ENCODE measurements at places on chromosomes 4 and X.

DNA sequence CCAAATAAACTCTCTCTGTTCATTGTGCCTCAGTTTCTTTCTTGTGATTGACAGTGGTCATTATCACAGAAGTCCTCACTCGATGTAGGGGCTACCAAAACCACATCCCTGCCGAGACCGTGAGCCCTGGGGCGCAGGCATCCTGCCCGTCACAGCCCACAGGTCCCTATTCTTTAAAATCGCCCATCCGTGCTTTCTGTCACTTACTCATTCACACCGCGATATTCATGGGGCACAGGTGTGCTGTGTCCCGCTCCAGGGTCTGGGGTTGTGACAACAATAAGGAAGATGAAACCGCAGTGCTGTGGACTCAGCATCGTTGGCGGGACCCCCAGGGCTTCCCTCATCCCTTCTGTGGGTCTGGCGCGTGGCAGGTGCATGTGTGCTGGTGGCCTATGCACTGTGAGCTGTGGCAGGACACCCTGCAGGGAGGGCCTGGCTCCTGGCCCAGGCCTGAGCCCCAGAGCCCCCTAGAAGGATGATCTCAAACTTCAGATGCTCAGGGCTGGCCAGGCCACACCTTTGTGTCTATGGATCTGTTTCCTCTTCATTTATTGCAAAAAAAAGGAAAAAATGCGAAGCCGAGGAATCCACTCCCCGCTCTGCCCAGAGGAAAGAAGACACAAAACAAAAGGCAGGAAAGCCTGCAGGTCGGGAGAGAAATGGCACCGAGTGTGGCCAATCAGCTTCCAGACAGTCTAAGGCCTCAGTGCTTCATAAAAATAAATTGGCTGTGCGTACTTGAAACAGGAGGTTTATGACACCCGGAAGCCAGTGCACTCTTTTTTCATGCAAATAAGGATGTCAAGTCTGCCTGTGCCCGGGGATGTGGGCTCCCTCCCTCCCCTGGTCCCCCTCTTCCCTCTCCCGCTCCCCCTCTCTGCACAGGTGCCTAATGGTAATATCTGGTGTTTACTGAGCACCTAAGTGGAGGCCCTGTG is 109.5 kb upstream of the ADRA2C start:
- DNase-seq: no peak

DNA sequence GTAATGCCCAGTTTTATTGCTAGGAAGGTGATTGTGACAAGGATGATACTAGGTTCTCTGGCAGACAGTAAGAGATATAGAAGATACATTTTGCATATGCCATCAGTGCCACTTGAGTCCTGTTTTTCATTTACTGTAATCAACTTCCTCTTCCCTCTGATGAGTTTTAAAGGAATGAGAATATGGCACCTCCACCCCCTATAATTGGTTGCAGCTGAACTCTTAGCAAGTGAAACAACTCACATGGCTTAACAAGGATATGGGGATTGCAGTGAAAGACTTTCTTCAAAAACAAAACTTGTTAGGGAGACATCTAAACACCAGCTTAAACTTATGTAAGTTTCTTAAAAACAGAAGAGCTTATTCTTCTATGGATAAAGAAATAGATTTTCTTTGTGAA is 90.0 kb downstream of the AREG start:
- DNase-seq: no peak

DNA sequence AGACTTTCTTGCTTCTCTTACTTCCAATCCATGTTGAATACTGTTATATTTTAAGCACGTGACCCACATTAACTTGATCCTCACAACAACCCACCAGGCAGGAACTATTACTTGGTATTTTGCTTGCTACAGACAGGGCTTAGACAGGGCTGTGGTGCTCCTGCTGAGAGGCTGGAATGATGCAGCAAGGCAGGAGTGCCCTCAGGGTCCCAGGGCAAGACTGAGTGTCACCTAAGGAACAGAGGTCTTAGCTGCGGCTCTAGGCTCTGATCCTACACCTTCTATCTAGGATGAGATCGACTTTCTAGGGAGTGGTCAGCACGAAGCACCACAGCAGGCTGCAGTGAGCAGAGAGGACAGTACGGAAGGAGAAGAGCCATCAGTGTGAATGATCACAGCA is 20.0 kb downstream of the TAPT1 start:
- no peak for DNase-seq

DNA sequence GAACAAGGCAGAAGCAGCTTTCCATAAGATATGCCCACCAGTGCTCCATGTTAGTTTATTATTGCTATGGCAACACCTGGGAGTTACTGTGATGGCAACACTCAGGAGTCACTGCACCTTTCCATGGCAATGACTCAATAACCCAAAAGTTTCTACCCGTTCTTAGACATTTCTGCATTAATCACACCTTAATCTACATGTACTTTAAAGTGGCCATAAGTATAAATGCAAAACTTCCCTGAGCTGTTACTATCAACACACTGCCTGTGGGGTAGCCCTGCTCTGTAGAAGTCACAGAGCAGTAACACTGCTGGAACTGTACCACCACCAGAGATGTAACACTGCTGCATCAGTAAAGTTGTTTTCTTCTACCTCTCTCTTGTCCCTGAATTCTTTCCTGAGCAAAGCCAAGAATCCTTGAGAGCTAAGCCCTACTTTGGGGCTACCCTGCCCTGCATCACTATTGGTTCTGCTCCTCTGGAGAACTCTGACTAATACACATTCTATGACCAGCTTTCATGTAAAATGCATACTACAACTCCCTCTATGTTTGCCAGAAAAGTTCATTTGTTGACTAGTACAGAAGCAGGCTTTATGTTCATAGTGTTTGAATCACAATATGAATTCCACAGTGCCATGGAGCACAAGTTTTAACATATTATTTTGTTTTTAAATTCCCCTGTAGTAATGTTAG is 43.5 kb upstream of the GPR174 start:
- no peak for DNase-seq

DNA sequence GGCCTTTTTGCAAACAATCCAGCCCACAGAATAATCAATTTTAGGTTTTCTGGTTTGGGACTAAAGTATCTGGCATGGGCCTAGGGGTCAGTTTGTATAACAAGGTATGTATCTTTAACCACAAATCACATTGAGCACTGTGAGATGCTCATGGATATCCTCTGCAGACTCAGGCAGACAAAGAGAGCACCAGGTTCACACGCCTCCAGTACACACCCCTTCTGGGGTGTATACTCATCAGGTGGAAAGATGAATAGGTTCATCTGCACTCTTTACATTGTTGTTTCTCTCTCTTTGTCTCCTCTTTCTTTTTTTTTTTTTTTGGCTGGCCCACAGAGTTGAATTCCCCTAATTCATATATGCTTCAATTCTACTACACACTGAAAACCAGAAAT is 21.1 kb downstream of the TEC start:
- no peak for DNase-seq

- no peak for DNase-seq
Observed at GRCh38 chr4:3407171-3407771, 34.5 kb upstream of the HGFAC start.

GRCh38 chrX:15679246-15679645 is 14.6 kb upstream of the CLTRN start:
- DNase-seq: no peak

All from stimulated activated CD4-positive, alpha-beta T cell treated with anti-CD3 and anti-CD28 coated beads, TNF-alpha, amount 100 ng/mL, for 24 hours (primary cell).